Stimulated activated CD4-positive, alpha-beta T cell treated with anti-CD3 and anti-CD28 coated beads, TNF-alpha, amount 100 ng/mL, for 24 hours (primary cell): ENCODE measurements at places on chromosomes 7 and 10.
A peak's percentile ranks its signal among the peaks of the same experiment; 100 is the strongest.

GRCh38 chr7:36264123-36264801 lies 111.2 kb downstream of the EEPD1 start:
- DNase-seq, result no peak

DNA sequence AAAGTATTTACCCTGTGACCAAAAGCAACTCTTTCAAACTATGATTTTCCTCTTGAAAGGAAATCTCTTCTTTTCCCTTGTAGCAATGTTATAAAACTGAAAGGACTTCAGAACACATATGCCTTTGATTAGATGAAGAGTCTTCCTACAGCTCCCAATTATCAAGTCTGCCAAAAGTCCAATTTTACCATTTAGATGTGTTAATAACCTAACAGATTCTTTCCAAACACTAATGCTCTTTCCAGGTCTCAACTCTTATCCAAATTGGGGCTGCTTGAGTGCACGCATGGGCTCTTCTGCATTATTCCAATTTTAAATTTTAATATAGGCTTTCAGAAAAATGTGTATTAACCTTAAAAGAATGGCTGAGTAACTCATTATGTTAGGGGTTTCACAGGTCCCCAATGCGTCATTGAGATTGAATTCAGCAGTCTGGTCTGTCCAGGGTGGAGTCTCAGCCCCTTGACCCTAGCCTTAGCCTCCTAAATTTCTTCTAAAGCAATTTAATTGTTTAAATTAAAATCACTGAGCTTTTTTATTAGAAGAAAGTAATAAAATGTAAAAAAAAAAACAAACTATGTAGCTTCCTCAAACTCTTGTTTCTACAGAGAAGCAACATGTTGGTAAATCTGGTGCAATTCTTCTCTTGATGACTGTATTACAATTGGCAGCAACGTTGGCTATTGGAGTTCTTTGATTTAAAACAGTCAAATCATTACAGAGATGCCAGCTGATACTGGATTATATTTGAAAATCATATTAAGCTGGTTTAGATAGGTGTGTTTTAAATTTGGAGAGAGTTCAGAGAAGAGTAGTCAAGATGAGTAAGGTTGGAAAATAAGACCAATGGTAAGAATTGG lies 170.4 kb downstream of the DKK1 start:
- no peak for DNase-seq

DNA sequence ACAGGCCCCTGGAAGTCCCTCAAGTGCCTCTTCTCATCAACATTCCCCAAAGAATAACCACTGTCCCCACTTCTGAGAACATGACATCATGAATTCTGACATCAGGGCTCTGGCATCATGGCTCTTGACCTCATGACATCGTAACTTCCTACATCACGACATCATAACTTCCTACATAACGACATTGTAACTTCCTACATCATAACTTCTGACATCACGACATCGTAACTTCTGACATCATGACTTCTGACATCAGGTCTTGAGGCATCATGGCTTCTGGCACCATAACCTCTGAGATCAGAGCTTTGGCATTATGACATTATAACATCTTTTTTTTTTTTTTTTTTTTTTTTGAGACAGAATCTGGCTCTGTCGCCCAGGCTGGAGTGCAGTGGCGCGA lies 66.7 kb upstream of the FAM20C start:
- DNase-seq, result no peak

GRCh38 chr7:88401009-88401623 lies 94.4 kb upstream of the STEAP4 start:
- DNase-seq, result no peak

- no peak for DNase-seq
Observed at GRCh38 chr10:3877211-3878000, 92.4 kb upstream of the KLF6 start.

DNA sequence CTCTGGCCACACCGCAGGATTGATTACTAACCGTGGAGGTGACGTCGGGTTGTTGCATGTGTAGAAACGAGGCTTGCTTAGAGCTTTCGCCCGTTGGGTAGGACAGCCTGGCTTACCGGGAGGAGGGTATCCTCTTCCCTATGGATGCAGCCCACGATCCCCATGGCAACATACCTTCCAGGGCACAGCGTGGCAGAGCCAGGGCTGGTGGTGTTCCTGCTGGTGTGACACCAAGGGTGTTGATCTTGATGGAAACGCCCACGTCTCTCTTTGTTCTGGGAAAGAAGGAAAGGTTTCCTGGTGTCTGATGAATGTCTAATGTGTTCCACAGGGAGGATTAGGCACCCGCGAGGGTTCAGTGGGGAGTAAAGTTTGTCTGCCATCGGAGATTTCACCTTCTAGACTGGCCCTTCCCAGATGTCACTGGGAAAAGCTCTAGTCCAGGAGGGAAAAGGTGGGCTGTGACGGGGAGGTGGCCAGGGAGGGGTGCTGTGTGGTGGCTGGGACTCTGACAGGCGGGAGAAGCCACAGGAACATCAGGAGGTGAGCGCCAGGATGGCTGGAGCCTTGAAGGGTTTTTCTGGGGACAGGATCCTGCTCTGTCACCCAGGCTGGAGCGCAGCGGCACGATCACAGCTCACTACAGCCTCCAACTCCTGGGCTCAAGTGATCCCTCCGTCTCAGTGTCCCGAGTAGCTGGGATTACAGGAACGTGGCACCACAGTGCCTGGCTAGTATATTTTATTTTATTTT lies 102.1 kb downstream of the CUX1 start:
- no peak for DNase-seq

- no peak for DNase-seq
Observed at GRCh38 chr7:117084286-117084685, 131.0 kb downstream of the ST7 start.

- DNase-seq, result no peak
Observed at GRCh38 chr10:21700474-21700873, 166.4 kb downstream of the MLLT10 start.

DNA sequence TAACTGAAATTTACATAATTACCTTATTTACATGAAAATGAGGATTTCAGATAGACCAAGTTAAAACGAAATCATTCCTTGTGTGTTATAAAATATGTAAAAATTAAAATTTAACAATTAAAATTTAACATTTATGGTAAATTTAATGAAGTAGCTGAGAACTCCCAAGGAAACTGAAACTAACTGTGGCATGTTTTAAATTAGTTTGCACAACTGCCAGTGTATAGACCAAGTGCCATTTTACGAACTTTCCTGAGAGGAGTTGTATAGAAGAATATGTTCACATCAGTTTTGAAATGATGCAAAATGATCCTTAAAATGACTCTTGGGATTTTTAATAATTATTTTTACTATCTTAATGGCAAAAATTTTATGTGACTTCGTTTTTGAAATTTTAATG lies 23.6 kb downstream of the PDLIM1 start:
- DNase-seq, result no peak

- DNase-seq, result peak; percentile 12
Observed at GRCh38 chr7:4774658-4775249, 669 bp upstream of the AP5Z1 start.

DNA sequence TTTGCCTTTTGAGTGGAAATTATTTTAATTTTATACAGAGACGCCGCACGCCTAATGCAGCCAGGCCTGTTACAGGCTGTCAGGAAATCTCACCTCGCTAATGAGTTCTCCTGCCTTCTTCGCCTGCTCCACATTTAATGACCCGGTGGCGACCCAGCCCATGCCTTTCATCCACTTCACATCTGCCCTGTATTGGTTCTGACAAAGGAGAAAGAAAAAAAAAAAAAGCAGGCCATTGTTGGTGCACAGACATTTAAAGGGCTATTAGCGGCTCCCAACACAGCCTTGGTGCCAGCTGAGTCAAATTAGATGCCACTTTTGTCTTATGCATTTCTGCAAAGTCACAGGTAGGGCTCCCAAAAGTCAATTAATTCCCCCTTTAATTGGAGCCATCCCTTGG lies 43.3 kb downstream of the NRAP start:
- DNase-seq, result no peak

GRCh38 chr10:94992811-94993210 lies 54.4 kb downstream of the CYP2C9 start:
- DNase-seq, result no peak
